Mesenchymal stem cell (in vitro differentiated cells and primary cell): ENCODE measurements at places on chromosomes 16 and 17.

DNA sequence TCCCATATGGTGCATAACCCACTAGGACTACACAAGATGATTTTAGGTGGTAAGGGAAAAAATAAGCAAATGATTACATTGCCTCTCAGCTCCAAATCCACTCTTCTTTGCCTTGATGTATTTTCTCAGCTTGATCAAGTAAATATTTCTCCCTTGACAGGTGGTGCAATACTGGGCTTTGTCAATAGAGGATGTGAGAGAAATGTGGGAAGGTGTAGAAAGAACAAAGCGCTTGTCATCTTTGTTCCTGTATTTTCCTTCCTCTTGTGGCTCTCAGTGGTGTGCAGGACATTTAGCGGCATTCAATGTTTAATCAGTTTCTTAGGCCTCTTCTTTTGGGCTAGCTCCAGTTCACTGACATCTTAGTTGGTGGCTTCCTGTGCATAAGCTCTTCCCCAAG lies 1165.8 kb upstream of the GOT2 start:
- DNase-seq = no peak

DNA sequence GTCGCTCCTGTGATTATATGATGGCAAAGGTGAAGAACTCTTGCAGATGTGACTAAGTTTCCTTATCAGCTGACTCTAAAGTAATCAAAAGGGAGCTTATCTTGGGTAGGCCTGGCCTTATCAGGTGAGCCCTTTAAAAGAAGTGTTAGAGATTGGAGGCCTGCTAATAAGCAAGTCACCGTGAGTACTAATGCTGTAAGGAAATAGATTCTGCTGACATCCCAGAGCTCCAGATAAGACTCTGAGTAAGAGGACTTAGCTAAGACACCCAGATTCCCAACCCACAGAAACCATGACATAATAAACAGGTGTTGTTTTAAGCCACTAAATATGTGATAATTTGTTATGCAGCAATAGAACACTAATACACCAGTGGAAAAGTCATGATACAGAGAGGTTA lies 99.9 kb upstream of the FAM20A start:
- DNase-seq = no peak

GRCh38 chr17:32927201-32927723 lies 691 bp upstream of the TMEM98 start:
- DNase-seq = peak; percentile 42

DNA sequence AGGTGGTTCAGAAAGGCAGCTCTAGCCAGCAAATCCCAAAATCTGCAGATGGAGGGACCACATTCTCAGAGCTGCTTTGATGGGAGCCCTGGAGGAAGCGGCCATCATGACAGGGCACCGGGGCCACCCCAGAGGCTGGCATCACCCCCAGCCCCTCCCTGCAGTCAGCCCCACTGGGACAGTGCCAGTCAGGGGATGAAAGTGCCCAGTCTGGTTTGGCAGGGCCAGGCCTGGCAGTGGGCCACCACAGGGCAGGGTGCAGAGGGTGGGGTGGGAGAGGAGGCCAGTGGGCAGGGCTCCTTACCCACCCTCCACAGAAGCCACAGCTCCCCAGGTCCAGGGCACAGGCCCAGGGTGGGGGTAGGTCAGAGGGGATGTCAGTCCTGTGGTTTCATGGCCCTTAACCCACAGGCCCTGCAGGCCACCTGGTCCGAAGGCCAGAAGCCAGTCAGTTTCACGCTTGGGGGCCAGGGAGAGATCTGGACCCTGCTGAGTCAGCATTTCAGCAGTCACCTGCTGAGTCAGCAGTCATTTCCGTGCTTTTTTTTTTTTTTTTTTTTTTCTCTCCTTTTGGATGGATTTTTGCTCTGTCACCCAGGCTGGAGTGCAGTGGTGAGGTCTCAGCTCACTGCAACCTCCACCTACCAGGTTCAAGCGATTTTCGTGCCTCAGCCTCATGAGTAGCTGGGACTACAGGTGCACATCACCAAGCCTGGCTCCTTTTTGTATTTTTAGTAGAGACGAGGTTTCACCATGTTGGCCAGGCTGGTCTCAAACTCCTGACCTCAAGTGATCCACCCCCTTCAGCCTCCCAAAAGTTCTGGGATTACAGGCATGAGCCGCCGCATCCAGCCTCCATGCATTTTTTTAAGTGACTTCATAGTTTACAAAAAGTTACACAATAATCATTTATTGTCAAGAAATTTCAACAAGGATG lies 10.4 kb downstream of the SLC25A10 start:
- DNase-seq = no peak

DNA sequence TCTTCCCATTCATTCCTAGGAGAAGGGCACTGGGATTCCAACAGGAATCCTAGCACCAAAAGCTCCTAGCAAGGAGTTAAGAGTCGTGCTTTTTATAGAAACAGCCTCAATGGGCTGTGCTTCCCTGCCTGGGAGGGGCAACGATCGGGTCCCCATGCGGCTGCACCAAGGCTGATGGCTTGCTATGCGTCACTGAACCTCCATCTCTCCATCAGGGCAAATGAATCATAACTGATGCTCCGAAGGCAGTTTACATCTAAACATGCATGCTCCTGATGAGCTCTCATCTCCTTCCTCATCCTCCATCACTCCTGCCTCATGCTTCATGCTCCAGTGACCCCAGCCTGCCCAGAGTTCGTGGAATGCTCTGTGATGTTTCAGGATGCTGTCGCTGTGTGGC lies 270.5 kb downstream of the FOXL1 start:
- no peak for DNase-seq

DNA sequence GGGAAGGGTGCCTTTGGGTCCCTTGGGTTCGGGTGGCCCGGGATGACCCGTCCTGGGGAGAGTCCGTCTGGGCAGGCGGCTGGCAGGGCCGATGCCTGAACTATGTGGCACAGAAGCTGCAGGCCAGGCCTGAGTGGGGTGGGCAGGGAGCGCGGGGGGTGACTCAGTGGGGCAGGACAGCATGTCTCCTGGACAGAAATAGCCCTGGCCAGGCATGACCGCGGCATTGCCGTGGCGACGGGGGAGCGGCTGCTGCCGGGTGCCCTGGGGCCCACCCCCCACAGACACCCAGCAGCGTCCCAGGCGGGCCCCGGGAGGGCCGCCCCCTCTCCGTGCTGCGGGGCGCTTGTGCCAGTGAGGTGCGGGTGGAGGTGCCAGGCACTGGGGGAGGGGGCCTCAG lies 1.8 kb upstream of the C1QTNF8 start:
- DNase-seq = no peak

- peak; percentile 94 for DNase-seq
Observed at GRCh38 chr16:11107780-11108465, 148.1 kb downstream of the SOCS1 start.
